ENCODE measurements at places on chromosomes 12 and 14. TPM values are rescaled to one million over a fixed set of nuclear protein-coding genes. Genes with fewer than 3 reads are reported as not detected.

- no peaks in the 10 kb centered on the region for H3K4me1 ChIP-seq
- no peaks in the 10 kb centered on the region for H3K36me3 ChIP-seq
- no peak overlapping the region for H3K27ac ChIP-seq
- DNase-seq = no peak
- no peak overlapping the region for H3K4me3 ChIP-seq
Measured at GRCh38 chr12:57135527-57136326, 7.4 kb downstream of the LRP1 start.

DNA sequence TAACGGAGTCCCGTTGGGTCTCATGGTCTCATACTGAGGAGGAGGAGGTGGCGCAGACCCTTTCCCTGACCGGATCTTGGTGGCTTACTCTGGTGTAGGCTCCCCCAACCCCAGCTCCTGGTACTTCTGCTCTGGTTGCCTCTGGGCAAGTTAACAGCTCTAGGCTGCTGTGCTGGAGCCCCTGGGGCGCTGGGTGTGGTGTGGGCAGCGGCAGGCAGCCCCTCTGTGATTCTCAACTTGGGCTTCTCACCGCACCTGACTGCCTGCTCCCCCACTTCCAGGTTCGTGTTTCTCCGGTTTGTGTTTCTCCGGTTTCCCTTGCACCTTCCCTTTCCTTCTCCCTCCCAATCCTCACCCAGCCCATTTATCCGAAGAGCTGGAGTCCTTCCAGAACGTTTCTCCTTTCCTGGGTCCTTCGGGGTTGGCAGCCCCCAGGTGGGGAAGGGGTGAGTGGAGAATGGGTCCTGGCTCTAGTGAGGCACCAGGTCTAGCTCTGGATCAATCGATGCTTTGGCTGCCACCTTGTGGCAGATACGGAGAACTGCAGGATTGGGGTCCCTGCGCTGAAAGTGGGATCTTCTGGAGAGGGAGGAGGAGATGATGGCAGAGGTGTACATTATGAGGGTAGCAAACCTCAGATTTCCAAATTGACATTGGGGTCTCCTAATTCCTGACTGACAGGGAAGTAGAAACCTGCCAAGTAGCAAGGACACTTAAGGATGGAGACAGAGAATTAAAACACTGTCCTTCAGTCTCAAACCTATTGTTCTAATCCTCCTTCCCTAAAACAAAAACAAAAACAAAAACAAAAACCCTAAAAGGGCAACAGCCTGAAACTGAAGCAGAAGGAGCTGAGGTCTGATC is 8.3 kb downstream of the CISTR start:
- peak overlapping the region; percentile 1 for H3K4me3 ChIP-seq
- H3K27me3 ChIP-seq = peaks cover 12% of the 10 kb centered on the region
- no peak overlapping the region for H3K27ac ChIP-seq
- H3K4me1 ChIP-seq = peaks cover 46% of the 10 kb centered on the region
- H3K36me3 ChIP-seq = no peaks in the 10 kb centered on the region
- DNase-seq = peak; percentile 26

The KLRC1 gene
- 2.9 TPM for total RNA-seq

- no peaks in the 10 kb centered on the region for H3K27me3 ChIP-seq
- no peak overlapping the region for H3K27ac ChIP-seq
Measured at GRCh38 chr14:31843361-31844091, 233.6 kb upstream of the ARHGAP5 start.

The ALX1 gene
- total RNA-seq = not detected

The ANO2 gene
- total RNA-seq = not detected

The C3AR1 gene
- total RNA-seq = 2.4 TPM

The KRT3 gene
- not detected for total RNA-seq

GRCh38 chr14:63875311-63875710 is 22.5 kb downstream of the SYNE2 start:
- H3K4me3 ChIP-seq = no peak overlapping the region
- H3K4me1 ChIP-seq = peaks cover 16% of the 10 kb centered on the region
- H3K27ac ChIP-seq = no peak overlapping the region
- H3K27me3 ChIP-seq = no peaks in the 10 kb centered on the region
- DNase-seq = no peak

DNA sequence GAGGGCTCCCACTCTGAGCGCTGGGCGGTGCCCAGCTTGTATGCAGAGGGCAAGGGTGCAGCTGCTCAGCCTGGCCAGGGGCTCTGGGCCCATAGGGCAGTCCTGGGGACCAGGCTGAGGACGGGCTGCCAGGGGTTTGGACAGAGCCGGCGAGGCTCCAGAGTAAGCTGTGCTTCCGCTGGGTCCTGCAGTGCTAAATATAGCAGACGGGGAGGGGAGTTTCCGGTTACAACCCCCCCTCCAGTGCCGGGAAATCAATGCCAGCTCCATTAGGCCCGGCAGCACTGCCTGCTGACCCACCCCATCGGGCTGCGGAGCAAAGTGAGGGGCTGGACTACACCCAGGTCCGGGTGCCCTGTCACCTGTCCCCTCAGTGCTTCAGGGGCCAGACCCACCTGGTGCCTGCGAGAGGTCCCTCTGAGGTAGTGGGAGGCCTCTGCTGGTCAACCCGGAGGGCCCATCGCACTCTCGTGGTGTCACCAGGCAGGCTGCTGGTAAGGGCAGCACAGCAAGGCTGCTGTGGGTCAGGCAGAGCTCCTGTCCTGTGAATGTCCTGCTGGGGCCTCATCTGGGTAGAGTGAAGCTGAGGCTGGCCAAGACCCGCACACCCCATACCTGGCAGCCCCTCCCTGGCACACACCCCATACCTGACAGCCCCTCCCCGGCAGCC is 2.6 kb upstream of the JAG2 start:
- no peaks in the 10 kb centered on the region for H3K27me3 ChIP-seq
- peaks cover 55% of the 10 kb centered on the region for H3K4me1 ChIP-seq
- no peak for DNase-seq
- no peaks in the 10 kb centered on the region for H3K36me3 ChIP-seq
- no peak overlapping the region for H3K4me3 ChIP-seq

- no peaks in the 10 kb centered on the region for H3K36me3 ChIP-seq
- DNase-seq = no peak
- H3K27ac ChIP-seq = no peak overlapping the region
- H3K4me1 ChIP-seq = no peaks in the 10 kb centered on the region
Measured at GRCh38 chr14:59132796-59133494, 55.5 kb upstream of the DAAM1 start.

The C14orf180 gene
- total RNA-seq = not detected

The PROX2 gene
- total RNA-seq = not detected

- no peaks in the 10 kb centered on the region for H3K4me1 ChIP-seq
- H3K27ac ChIP-seq = no peak overlapping the region
- no peak for DNase-seq
- H3K36me3 ChIP-seq = peaks cover 3% of the 10 kb centered on the region
- no peak overlapping the region for H3K4me3 ChIP-seq
- H3K27me3 ChIP-seq = no peaks in the 10 kb centered on the region
Measured at GRCh38 chr12:101784376-101784775, 45.1 kb upstream of the SYCP3 start.

The GPR65 gene
- 11.9 TPM for total RNA-seq

- no peak overlapping the region for H3K27ac ChIP-seq
- no peaks in the 10 kb centered on the region for H3K4me1 ChIP-seq
- no peak for DNase-seq
- no peak overlapping the region for H3K4me3 ChIP-seq
- no peaks in the 10 kb centered on the region for H3K27me3 ChIP-seq
Measured at GRCh38 chr12:32446316-32447119, 47.2 kb downstream of the FGD4 start.

GRCh38 chr14:36516719-36517241 is 3.3 kb downstream of the NKX2-1 start:
- H3K27me3 ChIP-seq = peaks cover 8% of the 10 kb centered on the region
- no peak for DNase-seq
- H3K27ac ChIP-seq = no peak overlapping the region
- H3K4me1 ChIP-seq = no peaks in the 10 kb centered on the region
- no peaks in the 10 kb centered on the region for H3K36me3 ChIP-seq

The KRT2 gene
- 0.82 TPM for total RNA-seq

GRCh38 chr12:102107970-102108369 is 11.9 kb downstream of the NUP37 start:
- no peak overlapping the region for H3K27ac ChIP-seq
- H3K27me3 ChIP-seq = no peaks in the 10 kb centered on the region
- DNase-seq = no peak
- H3K36me3 ChIP-seq = no peaks in the 10 kb centered on the region

GRCh38 chr14:89617481-89618329 is 200.7 kb upstream of the FOXN3 start:
- no peaks in the 10 kb centered on the region for H3K27me3 ChIP-seq
- H3K4me3 ChIP-seq = peak overlapping the region; percentile 59
- H3K4me1 ChIP-seq = peaks cover 57% of the 10 kb centered on the region
- H3K27ac ChIP-seq = peak overlapping the region; percentile 77
- no peaks in the 10 kb centered on the region for H3K36me3 ChIP-seq

DNA sequence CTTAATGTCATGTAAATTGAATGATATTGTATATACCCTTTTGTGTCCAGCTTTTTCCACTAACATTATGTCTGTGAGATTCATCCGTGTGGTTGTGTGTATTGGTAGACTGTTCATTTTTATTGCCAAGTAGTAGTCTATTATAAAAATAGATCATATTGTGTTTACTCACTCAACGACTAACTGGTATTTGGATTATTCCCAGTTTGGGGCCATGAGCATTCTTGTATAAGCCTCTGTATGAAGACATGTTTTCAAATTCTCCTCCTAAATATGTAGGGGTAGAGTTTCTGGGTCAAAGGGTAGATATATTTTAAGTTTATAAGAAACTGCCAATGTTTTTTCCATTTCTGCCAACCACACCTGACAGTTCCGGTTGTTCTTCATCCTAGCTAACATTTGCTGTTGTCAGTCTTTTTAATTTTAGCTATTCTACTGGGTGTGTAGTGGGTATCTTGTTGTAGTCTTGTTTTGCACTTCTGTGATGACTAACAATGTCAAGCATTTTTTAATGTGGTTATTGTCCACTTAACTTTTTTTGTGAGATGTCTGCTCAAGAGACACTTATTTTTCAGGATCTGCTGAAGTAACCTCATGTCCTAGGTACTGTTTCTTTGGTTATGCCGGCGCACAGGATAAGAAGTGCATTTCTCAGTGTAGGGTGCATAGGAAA is 93.2 kb downstream of the DACT1 start:
- H3K36me3 ChIP-seq = no peaks in the 10 kb centered on the region
- H3K4me1 ChIP-seq = no peaks in the 10 kb centered on the region
- no peak overlapping the region for H3K27ac ChIP-seq
- DNase-seq = no peak

The BCL11B gene
- 240 TPM for total RNA-seq

The PRR4 gene
- 0.73 TPM for total RNA-seq

DNA sequence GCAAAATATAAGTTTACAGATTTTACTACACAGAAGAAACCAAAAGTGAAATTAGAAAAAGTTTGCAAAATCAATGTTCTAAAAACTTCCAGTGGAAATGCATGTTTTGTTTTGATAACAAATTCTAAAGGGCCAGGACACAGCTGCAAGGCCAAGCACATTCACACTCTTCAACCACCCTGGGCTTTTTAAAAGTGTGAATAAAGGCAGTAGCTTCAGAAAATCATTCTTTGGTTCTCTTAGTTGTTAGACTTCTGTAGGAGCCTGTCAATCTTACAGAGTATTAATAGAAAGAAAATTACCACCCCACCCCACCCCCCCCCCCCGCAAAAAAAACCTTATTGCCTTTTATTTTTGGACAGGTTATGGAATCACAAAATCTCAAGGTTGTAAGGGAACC is 105.2 kb upstream of the EGLN3 start:
- H3K4me3 ChIP-seq = no peak overlapping the region
- peaks cover 15% of the 10 kb centered on the region for H3K27me3 ChIP-seq
- no peak overlapping the region for H3K27ac ChIP-seq
- peaks cover 11% of the 10 kb centered on the region for H3K4me1 ChIP-seq
- no peaks in the 10 kb centered on the region for H3K36me3 ChIP-seq
- DNase-seq = no peak

The DEPDC4 gene
- 0.57 TPM for total RNA-seq

The IL22 gene
- total RNA-seq = not detected

DNA sequence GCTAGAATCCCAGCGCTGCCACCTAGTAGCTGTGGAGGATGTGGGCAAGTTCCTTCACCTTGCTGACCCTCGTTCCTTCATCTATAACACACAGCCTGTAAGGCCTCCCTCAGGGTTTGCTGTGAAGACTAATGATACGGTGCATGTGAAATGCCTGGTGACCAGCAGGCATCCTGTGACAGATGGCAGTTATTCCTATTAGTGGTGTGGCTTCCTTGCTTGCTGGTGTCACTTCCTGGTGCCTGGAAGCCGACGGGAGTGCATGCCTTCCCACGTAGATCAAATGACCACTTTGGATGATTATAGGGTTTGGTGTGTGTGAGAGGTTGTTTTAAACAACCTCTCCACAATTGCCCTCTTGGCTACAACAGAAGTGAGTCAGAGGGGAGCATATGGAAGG is 894.9 kb downstream of the VRK1 start:
- H3K36me3 ChIP-seq = no peaks in the 10 kb centered on the region
- H3K4me3 ChIP-seq = no peak overlapping the region
- H3K27ac ChIP-seq = no peak overlapping the region

- H3K27ac ChIP-seq = no peak overlapping the region
- H3K4me1 ChIP-seq = no peaks in the 10 kb centered on the region
- no peak for DNase-seq
- H3K27me3 ChIP-seq = no peaks in the 10 kb centered on the region
Measured at GRCh38 chr12:45268672-45269411, 52.9 kb downstream of the ANO6 start.

The TEX52 gene
- not detected for total RNA-seq

The INHBC gene
- not detected for total RNA-seq

GRCh38 chr14:30681752-30682355 is 59.7 kb downstream of the SCFD1 start:
- no peaks in the 10 kb centered on the region for H3K4me1 ChIP-seq
- peaks cover 3% of the 10 kb centered on the region for H3K36me3 ChIP-seq
- no peak overlapping the region for H3K27ac ChIP-seq
- H3K27me3 ChIP-seq = no peaks in the 10 kb centered on the region
